CD4-positive, alpha-beta T cell (primary cell): ENCODE measurements at places on chromosomes 5 and 9. TPM values are rescaled to one million over a fixed set of nuclear protein-coding genes. Genes with fewer than 3 reads are reported as not detected.

GRCh38 chr5:39532511-39532910 lies 107.7 kb upstream of the DAB2 start:
- DNase-seq: no peak

GRCh38 chr9:80025796-80026520 lies 454.2 kb downstream of the TLE4 start:
- DNase-seq: no peak

- DNase-seq: no peak
These were observed 134.6 kb downstream of the PHF2 start for GRCh38 chr9:93711002-93711401.

DNA sequence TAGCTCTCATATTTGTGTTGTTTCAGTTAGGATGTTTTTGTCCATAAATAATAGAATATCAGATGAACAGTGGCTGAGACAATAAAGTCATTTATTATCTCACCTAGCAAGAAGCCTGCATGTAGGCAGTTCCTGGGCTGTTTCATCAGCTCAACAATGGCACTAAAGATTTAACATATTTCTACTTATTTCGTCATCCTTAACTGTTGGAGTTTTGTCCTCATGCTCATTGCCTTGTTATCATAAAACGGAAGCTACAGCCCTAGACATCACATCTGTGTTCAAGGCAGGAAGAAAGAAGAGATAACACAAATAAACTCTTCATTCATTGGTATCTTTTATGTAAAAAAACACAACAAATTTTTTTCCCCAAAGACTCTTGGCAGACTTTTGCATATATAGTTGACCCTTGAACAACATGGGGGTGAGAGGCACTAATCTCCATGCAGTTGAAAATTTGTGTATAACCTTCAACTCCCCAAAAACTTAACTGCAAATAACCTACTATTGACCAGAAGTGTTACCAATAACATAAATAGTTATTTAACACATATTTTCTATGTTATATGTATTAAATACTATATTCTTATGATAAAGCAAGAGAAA lies 277.2 kb upstream of the ADRA1B start:
- DNase-seq: no peak

GRCh38 chr5:148090773-148091250 lies 27.0 kb downstream of the SPINK5 start:
- DNase-seq: no peak

GRCh38 chr5:80615266-80615914 lies 39.1 kb upstream of the MSH3 start:
- no peak for DNase-seq

DNA sequence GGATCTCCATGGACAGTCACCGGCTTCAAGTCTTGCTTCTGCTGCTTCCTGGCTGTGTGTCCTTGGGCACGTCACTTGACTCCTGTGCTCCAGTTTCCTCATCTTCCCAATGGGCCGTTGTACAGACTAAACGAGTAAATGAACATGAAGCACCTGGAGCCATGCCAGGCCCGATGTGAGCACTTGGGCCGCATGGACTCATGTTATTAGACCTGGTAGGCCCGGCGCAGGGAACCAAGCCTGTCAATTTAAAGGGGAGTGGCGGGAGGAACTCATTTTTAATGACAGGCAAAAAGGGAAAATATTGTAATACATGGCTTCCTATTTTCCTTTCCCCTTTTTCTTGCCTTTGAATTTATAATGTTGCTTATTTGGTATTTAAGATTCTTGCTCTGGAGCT lies 47.5 kb downstream of the TENT4A start:
- no peak for DNase-seq

DNA sequence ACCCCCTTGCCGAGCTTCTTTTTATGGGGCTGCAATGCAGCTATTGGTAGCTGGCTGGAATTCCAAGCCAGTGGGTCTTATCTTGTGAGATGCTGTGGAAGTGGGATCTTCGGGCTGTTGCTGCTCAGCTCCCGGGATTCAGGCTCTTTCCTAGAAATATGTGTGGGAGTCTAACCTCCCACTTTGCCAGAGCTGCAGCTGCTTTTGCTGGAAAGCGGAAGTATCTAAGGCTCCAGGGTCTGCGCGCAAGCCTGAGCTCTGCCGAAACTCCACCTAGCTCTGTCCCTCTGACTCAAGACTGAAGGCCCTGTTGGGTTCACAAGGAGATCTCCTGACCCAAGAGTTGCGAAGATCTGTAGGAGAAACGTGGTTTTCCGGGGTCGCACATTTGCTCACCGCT lies 151.1 kb upstream of the ANKRD55 start:
- no peak for DNase-seq

GRCh38 chr9:125255781-125256391 lies 5.7 kb upstream of the GAPVD1 start:
- peak; percentile 13 for DNase-seq

DNA sequence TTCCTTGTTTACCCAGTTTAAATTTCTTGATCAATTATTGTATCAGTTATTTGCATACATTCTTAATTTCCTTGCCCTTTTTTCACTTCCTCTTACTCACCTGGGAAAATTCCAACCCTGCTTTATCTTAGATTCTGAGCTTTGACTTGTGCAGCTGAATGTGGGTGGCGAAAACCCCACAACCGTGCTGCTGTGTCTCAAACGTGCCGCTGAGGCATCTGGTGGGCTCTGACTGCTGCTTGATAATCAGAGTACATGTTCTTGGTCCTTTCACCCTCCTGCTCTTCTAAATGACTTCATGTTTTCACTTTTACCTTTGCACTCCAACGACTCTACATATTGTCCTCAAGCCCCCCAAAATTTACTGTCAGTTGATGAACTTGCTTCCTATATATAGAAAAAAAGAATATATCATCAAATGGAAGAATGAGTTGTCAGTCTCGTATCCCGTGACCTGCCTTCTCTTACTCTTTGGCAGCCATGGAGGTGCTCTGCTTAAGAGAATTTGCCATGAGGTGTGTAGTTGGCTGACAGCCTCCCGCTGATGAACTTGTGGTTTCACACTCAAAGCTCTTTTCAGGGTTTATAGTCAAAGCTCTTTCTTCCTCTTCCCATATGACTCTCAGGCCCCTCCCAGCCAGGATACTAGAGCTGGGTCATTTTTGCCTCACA lies 14.0 kb upstream of the JAK2 start:
- DNase-seq: no peak

DNA sequence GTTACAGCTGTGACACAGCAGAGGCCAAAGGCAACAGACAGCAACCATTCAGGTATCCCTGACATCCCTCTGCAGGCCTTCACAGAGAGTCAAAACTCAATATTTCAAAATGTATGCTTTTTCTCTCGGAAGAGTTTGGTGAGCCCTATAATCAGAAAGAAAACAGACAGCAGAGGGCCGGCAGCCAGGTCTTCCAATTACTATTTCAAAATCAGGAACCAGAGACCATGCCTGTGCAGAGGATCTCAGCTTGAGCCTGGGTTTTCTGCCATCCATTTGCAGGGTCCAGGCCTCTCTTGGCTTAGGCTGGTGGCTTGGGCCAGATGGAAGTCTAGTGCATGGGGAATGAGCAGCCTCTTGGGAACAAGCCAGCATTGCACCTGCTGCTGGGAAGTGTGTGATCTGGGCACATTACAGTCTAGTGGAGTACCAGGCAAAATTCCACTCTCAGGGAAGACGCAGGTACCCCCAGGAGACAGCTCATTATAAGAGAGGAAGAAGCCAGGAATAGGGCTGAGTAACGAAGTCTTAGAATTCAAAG lies 231.3 kb downstream of the ENC1 start:
- DNase-seq: no peak

DNA sequence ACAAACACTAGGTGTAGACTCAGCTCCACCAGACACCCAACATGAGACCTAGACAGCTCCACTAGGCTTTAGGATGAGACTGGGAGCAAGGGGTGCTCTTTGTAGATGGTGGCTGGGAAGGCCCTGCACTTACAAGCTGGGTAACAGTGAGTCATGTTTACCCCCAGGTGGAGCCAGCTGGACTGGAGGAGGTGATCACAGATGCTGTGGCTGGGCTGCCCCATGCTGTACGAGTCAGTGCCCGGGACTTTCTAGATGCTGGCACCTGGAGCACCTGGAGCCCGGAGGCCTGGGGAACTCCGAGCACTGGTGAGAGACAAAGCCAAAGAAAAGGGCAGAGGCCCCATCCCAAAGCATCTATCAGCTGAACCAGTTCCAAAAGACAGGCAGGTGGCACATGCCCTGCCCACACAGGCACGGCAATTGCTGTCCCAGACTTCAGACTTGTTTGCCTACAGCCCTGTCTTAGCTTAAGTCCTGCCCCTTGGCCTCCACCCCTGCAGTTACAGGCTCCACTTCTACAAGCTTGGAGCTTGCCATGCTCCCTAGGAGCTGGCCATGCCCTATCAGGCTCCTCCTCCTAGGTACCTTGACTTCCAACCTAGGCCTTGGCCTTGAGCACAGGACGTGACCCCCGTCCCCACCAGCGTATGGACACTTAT lies 2.7 kb downstream of the CCL27 start:
- DNase-seq: no peak

- DNase-seq: no peak
These were observed 160.6 kb downstream of the ZDHHC21 start for GRCh38 chr9:14532456-14533115.

DNA sequence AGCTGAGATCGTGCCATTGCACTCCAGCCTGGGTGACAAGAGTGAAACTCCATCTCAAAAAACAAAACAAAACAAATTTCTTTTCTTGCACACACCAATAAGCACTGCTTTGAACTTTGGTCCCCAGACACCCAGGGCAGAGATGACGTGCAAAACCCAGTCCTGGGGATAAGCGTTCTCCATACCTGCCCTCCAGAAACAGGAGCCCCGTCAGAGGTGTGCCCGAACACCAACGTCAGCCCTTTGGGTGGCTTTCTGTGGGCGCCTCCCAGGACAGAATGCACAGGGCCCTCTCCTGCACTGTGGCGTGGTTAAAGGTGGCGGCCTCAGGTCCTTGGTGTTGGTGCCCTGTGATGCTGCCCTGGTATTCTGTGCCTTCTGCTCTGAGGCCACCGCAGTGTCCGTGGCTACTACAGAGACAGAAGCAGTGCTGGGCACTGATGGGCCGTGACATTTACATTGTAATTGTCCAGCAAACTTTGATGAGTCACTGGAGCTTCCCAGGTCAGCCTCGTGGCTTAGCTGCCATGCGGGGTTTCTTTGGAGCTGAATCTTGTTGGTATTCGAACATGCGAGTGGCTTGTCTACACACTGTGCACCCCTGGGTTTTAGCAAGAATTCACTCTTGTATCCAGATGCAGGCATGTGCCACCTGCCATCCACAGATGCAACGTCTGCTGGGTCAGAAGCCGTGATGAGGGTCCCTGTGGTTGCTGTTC lies 9.8 kb downstream of the PPP1R26 start:
- DNase-seq: no peak

GRCh38 chr5:178899289-178899688 lies 3.6 kb downstream of the ZFP2 start:
- DNase-seq: no peak

DNA sequence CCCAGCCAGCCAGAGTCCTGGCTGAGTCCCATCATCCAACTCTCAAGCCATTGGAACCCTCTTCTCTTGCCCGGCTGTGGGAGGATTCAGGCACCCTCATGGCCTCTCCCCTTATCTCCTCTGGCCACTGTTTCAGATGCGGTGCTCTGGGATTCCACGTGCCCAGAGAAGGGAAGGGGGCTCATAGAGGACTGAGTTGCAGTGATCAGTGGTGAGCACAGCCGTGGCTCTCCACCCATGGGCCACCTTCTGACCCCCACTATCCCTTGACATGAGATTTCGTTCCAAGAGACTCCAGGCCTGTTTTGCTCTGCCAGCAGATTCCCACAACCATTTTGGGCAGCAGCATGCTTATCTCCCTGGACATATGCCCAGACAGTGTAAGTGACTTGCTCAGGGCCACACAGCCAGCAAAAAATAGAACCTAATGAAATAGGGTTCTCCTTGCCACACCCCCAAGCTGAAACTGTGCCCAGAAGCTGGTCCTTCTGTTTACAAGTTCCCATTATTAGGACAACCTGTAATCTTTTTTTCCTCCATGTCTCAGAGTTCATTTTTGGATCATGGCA lies 2.7 kb downstream of the GPX3 start:
- DNase-seq: no peak

DNA sequence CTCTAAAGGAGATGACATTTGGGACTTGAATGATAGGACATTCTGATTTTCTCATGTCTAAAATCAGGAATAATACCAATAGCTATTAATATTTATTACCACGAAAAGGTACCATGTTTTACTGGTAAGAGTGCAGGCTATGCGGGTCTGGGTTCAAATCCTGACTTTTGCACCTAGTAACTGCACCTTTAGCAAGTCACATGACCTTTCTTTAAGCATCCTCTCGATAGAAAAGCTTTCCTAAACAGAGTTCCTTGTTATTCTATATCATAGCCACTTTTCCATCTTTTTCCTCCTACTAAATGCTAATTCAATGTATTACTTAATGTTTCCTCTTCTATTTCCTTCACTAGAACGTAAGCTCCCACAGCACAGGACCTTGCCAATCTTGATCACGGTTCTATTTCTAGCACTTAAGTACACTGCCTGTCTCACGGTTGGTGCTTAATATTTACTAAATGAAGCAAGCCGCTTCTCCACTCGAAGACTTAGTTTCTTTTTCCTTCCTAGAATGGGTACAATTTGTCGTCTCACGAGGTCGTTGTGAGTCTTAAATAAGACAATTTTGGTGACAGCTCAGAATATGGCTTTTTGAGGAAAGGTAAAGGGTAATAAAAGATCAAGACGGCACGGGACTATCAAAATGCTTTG lies 816 bp downstream of the RBM18 start:
- no peak for DNase-seq

GRCh38 chr5:149409268-149409948 lies 30.3 kb upstream of the IL17B start:
- DNase-seq: no peak

DNA sequence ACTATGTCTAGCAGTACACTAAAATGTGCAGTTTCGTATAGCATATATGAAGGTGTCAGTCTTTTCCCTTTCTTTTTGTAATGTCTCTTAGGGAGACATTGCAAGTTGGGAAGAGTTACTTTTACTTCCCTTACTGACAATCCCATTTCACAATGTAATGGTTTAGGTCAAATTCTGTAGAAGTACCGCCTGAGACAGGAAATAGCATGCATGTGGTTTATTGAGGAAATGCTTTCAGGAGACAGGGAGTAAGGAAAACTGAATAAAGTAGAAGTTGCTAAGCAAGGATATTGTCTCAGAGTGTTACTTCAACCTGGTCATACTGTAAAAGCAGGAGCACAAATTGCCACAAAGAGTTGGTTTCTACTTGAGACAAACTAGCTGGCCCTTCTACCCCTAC lies 32.1 kb upstream of the MSANTD3 start:
- DNase-seq: no peak

- peak; percentile 65 for DNase-seq
These were observed 206.4 kb downstream of the C9orf50 start for GRCh38 chr9:129414377-129414992.

CACFD1 gene
- total RNA-seq: 3.8 TPM

CORO2A gene
- 6.8 TPM for total RNA-seq

ANKRD31 gene
- 0.56 TPM for total RNA-seq

FGF1 gene
- total RNA-seq: not detected

MLANA gene
- total RNA-seq: not detected

GDA gene
- total RNA-seq: not detected

FAM221B gene
- not detected for total RNA-seq

FST gene
- 0.67 TPM for total RNA-seq

EQTN gene
- total RNA-seq: not detected

TMEM252 gene
- total RNA-seq: not detected

IL31RA gene
- not detected for total RNA-seq
